ENCODE measurements at places on chromosomes 13 and 19.

GRCh38 chr19:2282062-2282861 is at the start of gene PEAK3:
Gene PEAK3 (minus strand): TSS chr19:2282175. CDS start chr19:2280931, 1,244 bp downstream.
- no peak for DNase-seq

GRCh38 chr13:102799426-102800144 is 666 bp downstream of the BIVM start:
- no peak for DNase-seq

DNA sequence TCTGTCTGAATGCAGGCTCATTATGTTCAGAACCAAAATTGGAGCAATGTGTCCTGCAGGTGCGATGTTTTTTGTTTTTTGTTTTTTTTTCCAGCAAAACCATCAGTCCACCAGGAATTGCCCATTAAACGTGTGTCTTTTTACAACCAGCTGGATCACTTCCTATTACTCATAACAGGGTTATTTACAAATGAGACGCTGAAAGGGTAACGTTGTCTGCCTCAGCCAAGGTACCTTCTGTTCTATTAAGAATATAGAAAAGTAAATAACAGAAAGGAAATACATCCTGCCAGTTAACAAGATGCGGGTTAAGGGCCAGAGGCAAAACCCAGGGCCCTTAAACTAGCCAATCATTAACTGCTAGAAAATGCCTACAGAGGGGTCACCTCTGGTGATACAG is 590.4 kb downstream of the TBC1D4 start:
- no peak for DNase-seq

- no peak for DNase-seq
Observed at GRCh38 chr19:708154-709143, at the start of gene PALM. Gene PALM (plus strand): TSS chr19:708935. CDS start chr19:709147, 212 bp downstream.

GRCh38 chr13:98233127-98233526 is 56.1 kb upstream of the RNF113B start:
- DNase-seq: no peak

- peak; percentile 57 for DNase-seq
Observed at GRCh38 chr19:15466851-15467733, 2.7 kb upstream of the RASAL3 start.

DNA sequence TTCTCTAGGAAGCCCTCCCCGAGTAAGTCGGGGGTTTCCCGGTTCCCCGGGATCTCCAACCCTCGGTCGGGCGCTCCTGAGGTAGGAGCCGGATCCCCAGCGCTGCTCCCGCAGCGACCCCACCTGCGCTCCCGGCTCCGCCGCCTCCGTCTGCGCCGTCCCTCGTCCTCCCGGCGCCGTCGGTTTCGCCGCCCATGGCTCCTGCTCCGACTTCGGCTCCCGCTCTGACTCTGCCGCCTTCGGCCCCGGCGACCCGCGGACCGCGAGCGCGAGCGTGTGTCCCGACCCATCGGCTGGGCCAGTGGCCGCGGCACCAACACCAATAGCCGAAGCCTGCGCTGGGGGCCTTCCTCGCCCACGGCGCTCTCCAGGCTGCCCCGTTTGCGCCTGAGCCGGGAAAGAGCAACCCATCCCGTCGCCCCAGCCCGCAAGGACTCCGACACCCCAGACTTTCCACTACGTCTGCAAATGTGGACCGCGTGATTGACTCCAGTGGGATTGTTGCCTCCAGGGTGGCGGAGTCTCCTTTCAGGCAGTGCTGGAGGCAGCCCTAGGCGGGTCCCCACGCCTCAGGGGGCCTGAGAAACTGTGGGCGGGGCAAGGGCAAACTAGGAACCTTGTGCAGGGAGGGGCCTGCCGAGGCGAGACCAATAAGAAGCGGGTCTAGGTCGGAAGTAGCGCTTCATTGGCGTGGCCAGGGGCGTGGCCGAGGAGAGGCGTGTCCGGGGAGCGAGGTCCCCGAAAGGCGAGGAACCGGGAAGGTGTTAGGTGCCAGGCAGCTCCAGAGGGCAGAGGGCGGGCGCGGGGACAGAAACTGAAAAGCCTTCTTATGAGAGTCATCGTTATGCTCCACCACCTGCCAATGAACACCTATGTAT is at the start of gene CACTIN:
TSS of gene CACTIN (minus strand) at position 318 of the 878 bp plus-strand sequence. CDS start at position 290, 28 bp downstream.
- DNase-seq: peak; percentile 99

GRCh38 chr19:18269070-18269723 is 5.1 kb downstream of the IQCN start:
- DNase-seq: peak; percentile 10

- no peak for DNase-seq
Observed at GRCh38 chr13:103539265-103539664, 473.0 kb upstream of the SLC10A2 start.

DNA sequence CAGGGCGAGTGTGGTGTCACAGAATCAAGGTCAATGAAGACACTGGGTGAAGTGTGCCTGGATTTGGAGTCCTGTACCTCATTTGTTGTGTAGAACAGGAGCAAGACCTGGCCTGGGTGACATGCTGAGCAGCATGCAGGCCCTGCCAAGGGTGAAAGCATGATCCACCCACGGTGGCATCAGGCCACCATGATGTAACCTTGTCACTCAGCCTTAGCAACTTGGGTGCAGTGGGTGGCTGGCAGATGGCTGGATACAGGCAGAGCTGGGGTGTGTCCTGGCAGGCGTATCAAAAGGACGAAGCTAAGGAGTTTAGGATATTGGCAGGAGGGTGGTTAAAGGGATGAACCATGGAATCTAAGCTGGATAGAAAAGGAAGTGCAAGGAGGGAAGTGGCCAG is 10.3 kb downstream of the THSD1 start:
- DNase-seq: no peak

- no peak for DNase-seq
Observed at GRCh38 chr13:25042151-25042865, 53.6 kb upstream of the PABPC3 start.

GRCh38 chr19:32558607-32559228 is 22.3 kb upstream of the PDCD5 start:
- no peak for DNase-seq

GRCh38 chr19:5106191-5106726 is 137.3 kb downstream of the KDM4B start:
- DNase-seq: no peak

- no peak for DNase-seq
Observed at GRCh38 chr19:30046522-30046921, 104.5 kb downstream of the URI1 start.

DNA sequence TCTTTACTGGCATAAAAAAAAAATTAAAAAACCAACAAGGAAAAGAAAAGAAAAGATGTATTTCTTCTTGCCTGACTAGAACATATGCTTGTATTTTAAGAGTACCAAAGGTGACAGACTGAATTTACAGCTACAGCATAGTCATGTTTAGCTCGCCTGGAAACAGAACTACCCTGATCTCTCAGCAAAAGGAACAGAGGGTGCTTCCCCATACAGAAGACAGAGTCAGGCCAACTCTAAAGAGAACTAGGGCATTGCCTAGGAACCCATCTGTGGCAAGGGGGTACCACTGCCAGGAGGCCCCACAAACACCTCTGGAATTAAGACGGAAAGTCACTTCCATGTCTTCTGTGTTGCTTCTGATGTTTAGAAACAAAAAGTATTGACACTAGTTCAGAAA is 252.1 kb upstream of the STARD13 start:
- DNase-seq: no peak

GRCh38 chr13:39148513-39148961 is 110.3 kb downstream of the NHLRC3 start:
- no peak for DNase-seq

GRCh38 chr13:49629196-49629938 is 1.1 kb downstream of the ARL11 start:
- DNase-seq: no peak

DNA sequence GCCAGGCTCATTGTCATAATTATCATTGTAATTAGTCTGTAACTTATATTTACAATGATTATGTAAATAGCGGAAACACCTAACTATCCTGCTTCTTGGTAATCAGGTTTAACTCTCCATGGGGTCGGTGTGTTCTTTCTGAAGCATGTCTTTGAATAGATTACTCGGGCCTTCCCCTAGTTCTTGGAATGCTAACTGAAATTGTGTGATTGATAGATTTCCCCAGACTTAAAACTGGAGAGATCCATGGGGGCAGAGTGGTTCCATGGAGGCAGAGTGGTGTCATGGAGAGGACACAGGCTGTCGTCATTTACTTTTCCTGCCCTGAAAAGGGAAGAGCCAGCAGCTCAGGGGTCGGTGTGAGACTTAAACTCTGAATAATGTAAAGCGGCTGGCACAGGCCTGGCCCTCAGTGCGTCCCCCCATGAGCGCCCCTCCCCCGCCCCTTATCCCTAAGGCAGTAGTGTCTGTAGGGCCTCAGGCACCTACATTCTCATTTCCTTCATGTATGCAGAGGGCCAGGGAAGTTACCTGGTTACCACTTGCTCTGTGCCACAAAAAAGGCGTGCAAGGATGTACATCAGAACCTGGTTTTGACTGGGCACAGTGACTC is 225.1 kb downstream of the TM9SF2 start:
- no peak for DNase-seq

DNA sequence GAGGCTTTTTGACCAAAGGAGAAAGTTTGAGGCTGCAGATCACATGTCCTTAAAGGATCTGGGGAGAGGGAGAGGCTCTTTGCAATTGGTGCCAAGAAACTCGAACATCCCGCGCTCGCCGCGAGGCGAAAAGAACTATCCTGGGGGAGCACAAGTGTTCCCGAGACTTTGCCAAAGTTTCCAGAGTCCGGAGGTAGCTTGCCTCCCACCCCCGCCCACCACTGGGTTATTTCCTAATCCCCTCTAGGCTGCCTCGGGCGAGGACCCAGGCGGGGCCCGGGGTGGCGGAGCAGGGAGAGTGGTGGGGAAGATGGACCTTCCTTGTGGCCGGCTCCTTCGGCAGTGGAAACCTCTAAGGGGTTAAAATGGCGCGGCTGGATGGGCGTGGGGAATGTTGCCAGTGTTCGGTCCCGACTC is 114.5 kb downstream of the KCNRG start:
- no peak for DNase-seq

DNA sequence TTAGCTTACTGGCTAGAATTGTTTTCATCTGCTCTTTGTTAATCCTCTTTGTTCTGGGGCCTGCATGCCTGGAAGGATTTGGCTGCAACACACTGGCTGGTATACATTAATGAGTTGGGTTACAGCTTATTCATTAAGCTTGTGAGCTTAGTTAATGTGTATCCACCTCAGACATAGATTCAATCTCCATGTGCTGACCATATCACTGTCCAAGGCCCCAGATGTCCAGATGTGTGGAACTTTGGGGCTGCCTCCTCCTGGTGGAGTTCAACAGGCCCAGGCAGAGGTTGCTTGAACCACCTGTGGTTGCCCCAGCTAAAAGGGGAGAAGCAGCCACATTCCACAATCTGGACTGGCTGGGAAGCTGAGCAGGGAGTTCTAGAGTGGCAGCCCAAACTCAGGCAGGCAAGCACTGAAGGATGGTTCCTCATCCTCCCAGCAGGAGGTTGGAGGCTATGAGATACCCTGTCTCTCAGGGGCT is 5.4 kb downstream of the DIAPH3 start:
- DNase-seq: no peak

DNA sequence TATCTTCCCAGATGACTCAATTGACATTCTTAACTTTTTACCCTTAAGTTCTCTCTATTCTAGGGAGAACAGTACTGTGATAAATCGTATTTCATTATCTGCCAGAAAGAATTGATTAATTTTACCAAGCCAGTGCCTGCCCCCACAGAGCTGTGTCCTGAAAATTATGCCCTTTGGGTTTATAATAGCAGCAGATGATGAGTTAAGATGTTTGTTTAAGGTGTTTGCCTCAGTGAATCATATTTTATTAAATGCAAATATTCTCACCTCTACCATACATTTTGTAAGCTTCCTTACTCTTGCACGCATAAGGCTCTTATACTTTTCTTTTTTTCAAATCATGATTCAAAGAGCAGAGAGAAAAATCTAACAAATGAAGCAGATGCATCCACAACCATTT is 318.6 kb downstream of the DCT start:
- DNase-seq: no peak

DNA sequence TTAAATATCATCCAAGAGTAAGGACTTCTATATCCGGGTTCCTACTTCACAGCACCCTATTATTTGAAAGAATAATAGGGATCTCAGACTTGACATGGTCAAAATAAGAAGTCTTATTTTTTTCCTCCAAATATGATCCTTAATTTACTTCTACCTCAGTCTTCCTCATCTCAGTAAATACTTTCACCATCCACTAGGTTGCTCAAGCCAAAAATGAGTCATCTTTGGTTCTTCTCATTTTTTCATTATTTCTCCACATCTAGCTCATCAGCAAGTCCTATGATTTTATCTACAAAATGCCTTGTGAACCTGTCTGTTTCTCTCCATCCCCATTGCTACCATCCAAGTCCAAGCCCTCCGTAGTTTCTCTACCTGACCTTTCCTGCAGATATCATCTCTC is 121.9 kb upstream of the GJB6 start:
- no peak for DNase-seq

DNA sequence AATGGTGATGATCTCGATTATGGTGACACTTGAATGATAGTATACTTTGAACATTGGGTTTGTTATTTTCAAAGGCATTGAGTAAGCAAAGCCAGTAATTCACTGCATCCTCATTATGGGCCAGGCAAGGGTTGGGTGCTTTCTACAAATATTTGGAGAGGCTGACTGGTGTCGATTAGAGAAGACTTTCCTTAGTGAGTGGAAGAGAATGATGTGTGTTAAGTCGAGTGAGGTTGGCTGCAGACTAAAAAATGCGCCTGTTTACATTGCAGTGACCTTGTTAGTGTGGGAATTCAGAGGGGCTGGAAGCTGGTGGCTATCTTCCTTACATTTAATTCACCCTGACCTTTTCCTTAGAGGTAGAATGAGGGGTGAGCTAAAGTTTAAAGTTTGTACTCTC is 22.4 kb upstream of the RNF113B start:
- DNase-seq: no peak

GRCh38 chr19:58118979-58119733 is 21.1 kb upstream of the ZSCAN18 start:
- DNase-seq: no peak

DNA sequence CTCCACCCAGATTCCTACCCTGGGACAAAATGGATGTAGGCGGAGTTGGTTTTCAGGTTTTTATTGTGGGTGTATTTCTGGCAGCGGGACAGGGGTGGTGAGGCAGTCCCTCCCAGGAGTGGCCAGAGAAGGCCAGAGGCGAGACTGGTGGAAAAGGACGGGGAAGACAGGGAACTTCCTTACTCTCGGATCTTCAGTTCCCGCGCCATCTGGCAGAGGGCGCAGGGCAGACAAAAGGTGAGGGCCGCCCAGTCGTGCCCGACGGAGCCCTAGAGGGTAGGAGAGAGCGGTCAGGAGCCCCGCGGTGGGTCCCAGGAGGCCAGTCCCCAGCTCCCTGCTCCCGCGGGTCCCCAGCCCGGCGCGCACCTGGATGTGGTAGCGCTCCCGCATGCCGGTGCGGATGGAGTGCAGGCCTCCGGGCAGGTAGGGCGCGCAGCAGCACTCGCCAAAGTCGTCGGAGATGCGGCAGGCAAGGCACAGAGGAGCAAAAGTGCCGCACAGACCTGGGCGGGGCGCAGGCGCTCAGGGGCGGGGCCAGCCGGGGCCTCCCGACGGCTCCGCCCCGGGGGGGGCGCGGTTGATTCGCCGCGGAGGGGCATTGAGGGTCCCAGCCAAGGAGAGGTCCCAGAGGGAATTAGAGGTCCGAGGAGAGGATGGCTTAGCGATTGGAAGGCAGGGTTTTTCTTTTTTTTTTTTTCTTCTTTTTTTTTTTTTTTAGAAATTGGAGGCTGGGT is 3.0 kb downstream of the CNFN start:
- peak; percentile 14 for DNase-seq

- no peak for DNase-seq
Observed at GRCh38 chr19:47022140-47022536, 2.5 kb downstream of the NPAS1 start.

Measured in hematopoietic multipotent progenitor cell treated with erythropoietin and hydrocortisone succinate and interleukin-3 and kit ligand, for 17 days (in vitro differentiated cells).